ENCODE measurements at places on chromosomes 1 and 21. TPM values are rescaled to one million over a fixed set of nuclear protein-coding genes. Genes with fewer than 3 reads are reported as not detected.

DNA sequence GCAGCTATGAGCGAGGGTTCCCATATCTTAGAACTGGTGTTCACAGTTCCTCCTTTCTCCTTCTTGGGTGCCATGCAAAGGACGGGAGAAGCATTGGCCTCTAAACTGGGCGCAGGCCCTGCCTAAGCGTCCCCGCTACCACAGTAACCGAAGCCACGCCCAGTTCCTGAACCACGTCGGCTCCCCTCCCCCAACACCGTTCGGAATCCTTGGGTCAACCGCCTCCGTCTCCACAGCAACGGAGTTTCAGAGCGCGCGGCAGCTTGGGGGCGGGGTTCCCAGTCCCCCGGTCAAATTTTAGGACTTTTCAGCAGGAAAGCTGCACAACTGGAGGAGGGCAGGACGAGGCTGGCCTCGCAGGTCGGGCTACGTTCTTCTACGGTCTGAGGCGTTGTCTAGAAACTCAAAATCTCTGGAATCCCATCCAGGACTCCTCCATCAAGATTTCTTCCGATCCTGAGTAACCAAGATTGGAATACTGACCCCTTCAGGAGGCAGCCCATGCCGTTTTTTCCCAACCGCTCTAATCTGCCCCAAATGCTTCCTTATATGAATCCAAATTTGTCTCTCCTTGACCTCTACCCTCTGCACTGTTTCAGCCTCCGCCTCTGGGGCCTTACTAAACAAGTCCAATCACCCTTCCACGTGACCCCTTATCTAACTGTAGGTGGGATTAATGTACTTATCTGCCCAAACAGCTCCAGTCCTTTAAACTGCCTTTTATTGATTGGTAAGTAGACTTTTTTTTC is at the start of gene SPAG17:
TSS of gene SPAG17 (minus strand) at position 145 of the 749 bp plus-strand sequence. CDS start at position 74, 71 bp downstream.
- DNase-seq = peak; percentile 86

DNA sequence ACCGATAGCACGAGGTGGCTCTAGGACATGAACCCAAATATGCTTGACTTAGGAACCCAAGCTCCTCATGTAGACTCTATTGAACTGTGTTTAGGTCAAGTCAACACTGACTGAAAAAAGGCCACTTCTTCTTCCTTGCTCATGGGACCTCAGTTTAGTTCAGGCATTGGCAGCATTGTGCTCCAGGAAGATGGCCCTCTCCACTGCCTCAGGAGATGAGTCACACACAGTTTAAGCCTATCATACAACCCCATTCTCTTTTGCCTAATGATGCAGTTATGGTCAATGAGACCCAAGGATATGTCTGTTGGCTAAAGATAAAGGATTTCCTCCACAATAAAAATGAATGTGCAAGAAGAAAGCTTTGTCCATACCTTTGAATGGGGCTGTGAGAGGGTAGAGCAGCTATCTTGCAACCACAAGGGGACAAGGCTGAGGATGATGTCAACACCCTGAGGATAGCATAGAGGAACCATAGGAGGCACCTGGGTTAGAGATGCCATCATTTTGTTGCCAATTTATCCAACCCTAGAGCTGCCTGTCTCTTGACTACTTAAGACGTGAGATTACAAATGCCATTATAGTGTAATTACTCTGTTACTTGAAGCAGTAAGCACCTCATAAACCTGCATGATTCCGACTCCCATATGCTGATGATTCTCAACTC is 3.0 kb upstream of the TRIM63 start:
- no peak for DNase-seq

- DNase-seq = no peak
Observed at GRCh38 chr1:115228191-115228590, 109.9 kb downstream of the NGF start.

DNA sequence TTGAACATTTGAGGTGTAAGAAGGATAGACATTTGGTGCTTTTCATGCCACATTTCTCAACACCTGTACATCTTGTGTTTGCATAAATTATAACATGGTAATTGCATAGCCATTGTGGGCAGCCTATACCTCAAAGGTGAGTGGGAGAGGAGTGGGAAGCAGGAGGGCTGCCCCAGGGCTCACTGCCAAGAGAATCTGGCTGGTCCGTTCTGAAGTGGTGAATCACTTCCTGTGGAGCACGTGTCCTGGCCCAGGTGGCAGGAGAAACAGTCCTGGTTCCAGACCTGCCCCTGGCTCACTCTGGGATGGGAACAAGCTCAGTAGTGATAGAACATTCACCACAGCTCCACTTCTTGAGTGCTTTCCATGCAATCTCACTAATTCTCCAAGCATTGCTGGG is 11.6 kb upstream of the OLFML2B start:
- no peak for DNase-seq

DNA sequence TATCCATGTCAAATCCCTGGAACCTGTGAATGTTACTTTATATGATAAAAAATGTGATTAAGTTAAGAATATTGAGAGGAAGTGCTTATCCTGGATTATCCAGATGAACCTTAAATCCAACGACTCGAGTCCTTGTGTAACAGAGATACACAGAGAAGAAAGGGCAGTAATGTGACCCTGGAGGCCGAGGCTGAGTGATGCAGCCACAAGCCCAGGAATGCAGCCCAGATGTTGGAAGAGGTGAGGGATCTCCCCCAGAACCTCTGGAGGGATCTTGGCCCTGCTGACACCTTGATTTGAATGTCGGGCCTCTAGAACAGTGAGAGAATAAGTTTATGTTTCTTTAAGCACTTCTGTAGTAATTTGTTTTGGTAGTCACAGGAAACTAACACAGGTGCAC is 18.0 kb downstream of the LPGAT1 start:
- no peak for DNase-seq

DNA sequence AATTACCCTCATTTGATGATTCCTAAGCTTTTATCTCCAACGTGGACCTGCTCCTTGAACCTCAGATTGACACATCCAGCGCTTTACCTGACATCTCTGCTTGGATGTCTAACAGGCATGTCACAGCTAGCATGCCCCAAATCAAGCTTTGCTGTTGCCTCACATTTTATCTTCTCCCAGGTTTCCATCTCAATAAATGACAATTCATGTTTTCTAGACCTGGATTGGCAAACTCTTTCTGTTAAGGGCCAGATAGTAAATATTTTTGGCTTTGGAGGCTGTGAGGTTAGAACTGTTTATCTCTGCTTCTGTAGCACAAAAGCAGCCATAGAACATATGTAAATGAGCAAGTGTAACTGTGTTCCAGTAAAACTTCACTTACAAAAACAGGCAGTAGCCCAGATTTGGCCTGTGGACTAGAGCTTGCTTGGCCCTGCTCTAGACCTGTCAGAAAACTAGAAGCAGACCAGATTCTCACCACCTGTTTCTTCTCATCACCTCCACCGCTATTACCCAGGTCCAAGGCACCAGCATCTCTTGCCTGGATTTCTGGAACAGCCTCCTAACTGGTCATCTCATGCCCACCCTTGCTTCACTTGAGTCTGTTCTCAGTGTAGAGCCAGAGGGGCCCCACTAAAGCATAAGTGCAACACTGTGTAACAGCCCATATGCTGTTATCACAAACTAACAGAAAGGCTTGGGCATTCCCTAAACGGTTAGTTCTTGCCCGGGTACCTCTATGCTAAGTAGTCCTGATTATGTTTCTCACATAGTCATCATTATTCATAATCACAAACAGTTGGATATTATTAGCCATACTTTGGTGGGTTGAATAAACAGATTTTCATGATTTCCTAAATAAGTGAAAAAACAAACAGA is 42.3 kb downstream of the UBE4B start:
- no peak for DNase-seq

- DNase-seq = no peak
Observed at GRCh38 chr1:115090540-115090939, 1.2 kb upstream of the TSPAN2 start.

The TDRD5 gene
- total RNA-seq = 0.52 TPM
